Cerebellar nuclear complex (tissue), 1 donor: ENCODE measurements at places on chromosomes 2 and 18.

GRCh38 chr2:174117951-174118930 lies 130.1 kb downstream of the OLA1 start:
- DNase-seq = no peak

GRCh38 chr2:109563980-109564550 lies 49.7 kb downstream of the SEPTIN10 start:
- no peak for DNase-seq

DNA sequence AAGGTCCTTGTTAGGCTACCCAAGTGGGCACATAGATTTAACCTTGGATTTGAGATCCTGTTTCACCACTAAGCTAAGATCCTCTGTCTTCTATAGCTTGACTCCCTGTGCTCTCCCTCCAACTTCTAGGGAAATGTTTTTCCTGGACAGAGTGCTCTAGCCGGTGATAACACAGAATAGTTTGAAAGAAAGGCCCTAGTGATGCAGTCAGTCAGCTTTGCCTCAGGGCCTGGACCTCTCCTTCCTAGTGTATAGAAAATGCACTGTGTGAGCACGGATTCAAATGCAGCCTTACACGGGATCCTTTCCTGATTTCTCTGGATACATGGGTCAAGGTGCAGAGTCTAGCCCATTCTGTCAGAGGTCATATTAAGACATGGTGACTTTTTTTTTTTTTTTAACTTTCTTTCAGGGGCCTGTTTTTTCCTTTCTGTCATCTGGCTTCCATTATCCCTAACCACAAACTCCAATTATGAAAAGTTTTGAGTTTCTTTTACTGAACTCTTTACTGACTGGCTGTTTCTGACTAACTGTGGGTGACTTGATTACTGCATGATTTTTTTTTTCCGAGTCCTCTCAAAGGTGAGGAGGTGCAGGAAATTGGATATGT lies 122.6 kb downstream of the LRP1B start:
- no peak for DNase-seq

DNA sequence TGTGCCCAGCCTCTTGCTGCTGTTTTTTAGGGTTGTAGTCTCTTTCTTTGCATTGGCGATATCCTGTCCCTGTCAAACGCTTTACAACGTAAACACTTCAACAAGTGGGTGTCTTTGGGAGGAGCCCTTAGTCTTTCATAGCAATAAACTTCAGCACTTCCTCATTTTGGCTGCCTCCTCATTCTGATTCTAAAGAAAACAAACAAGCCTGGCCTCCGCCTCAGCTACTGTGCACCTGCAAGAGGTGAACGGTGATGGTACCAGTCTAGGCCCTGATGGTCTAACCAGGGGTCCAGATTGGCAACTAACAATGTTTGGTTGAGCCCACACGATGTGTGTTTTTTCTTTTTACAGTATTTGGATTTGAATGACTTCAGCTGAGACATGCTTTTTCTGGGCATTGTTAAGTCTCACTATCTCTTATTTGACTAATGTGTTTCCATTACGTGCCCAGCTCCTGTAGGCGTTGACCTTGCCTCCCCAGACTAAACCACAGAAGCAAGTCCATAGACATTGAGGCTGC lies 53.2 kb upstream of the CUL3 start:
- DNase-seq = no peak

GRCh38 chr18:37624318-37624717 lies 58.7 kb upstream of the CELF4 start:
- no peak for DNase-seq

GRCh38 chr2:16006537-16007166 lies 66.3 kb downstream of the MYCN start:
- no peak for DNase-seq

- no peak for DNase-seq
These were observed 32.2 kb downstream of the KIF1A start for GRCh38 chr2:240787521-240788472.

GRCh38 chr18:58513615-58514335 lies 115.1 kb downstream of the ALPK2 start:
- DNase-seq = no peak

DNA sequence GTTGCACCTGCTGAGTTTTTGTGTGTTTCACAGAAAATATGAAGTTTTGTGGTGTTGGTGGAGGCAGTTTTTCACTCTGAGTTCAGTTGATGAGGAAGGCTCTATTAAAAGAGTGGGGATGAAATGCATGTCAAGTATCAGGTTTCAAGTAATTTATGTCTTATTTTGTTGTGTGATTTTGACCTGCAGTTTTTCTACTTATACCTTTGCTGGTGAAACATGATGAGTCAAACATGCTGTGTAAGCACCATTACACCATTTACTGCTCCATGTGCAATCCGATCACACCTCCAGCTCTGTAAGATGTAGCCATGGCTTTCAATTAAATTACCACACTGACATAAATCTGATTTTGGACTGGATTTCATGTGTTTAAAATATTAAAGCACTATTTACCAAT lies 174.5 kb upstream of the ZEB2 start:
- no peak for DNase-seq

DNA sequence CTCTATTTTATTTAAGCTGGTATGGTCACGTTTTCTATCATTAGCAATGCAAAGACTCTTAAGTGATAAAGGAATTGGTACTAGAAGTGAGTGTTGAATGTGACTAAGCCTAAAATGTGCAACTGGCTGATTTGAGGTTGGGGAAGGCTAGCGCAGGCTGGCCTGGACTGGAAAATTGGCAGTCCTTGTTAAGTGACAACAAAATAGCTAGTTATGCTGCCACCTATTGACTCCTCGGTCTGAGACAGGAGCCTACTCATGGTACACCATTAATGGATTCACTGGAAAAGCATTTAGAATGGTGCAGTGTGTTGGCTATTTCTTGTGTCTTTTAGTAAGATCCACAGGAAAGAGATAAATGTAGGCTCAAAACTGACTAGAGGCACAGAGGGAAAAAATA lies 5.7 kb upstream of the WIPF1 start:
- DNase-seq = peak; percentile 56

DNA sequence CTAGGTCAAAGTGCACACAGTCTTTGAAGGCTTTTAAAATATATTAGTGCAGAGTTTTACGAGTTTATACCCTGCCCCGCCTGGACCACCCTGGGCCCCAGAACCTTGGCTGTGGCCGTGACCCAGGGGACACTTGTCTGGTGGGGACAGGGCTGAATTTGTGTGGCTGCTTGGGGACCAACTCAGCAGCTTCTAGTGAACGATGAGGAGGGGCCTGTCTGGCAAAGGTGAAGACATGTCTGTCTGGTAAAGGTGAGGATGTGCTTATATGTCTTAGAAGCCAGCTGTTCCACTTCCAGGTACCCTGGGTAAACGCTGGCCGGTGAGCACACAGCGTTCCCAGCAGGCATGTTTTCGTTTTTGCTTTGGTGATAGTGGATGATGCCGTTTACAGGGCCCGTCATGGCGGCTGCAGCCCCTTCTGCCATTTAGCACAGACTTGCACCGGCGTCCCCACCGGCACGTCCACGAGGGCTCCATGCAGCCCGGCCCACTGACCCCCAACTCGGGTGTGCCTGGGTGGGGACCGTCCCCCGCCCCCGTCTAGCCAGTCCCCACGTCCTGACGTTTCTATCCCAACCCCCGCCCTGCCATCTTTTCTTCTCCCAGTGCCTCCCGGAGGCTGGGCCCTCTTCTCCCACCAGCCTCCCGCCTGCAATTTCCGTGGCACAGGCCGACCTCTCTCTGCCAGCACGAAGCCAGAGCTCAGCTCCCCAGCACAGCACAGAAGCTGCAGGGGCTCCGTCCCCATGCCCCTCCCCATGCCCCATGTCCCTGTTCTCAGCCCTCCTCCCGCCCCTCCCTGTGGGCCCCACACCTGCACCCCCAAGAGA lies 67.8 kb downstream of the SLC66A2 start:
- no peak for DNase-seq

GRCh38 chr2:48423376-48423775 lies 106.6 kb upstream of the STON1 start:
- no peak for DNase-seq

- DNase-seq = no peak
These were observed 36.8 kb downstream of the ADAM23 start for GRCh38 chr2:206480161-206480560.

GRCh38 chr18:78724214-78724914 lies 255.3 kb upstream of the SALL3 start:
- DNase-seq = no peak

DNA sequence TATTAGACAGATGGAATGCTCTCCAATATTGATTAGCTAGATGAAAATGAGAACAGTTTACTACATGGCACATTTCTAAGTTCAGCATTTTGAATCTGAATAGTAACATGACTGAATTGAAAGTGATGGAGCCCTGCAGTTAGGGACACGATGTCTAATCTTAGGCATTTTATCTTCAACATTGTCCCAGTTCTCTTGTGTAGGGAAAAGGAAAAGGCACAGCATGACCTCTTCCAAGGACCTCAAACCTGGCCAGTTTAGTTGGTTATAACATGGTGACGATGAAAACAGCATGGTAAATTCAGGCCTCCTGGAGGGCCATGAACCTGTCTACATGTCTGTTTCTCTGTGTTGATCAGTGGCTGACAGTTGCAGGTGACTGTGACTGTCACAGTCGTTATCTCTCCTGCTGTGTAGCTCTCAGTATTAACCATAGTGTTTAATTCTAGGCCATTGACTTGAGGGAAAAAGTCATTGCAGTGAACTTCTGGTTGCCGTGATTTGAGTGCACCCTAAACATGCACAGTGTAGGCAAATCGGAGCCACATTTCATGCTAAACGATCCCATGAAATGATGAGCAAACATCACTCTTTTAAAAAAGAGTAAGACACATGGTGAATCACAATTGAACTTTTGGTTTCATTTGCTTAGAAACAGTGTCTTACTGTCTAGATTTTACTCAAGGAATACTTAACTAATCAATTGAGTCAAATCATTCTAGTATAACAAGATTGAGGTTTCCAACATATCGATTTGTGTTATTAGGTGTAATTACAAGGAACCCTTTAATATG lies 129.7 kb downstream of the PHLPP1 start:
- no peak for DNase-seq
